Inflammatory macrophage treated with lipopolysaccharide for 4 hours (primary cell): ENCODE measurements at places on chromosomes 12 and 14.
A peak's percentile ranks its signal among the peaks of the same experiment; 100 is the strongest.

GRCh38 chr12:56231184-56231582 is 1.3 kb downstream of the SLC39A5 start:
- no peak for DNase-seq

- no peak for DNase-seq
Observed at GRCh38 chr14:73142216-73142615, 5.9 kb downstream of the PSEN1 start.

DNA sequence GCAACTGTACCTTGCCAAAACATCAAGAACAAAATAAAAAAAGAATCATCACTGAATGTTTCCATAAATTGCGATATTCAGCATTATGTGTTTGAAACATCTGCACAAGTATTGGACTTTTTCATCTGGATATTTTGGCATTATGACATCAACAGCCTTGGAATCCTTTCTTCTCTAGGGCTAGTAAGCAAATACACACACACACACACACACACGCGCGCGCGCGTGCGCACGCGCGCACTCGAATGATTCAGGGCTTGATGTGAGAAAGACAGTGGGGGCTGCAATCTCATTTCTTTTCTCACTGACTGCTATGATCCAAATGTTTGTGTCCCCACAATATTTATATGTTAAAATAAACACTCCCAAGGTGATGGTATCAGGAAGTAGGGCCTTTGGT is 90.0 kb upstream of the SLC38A4 start:
- no peak for DNase-seq

- no peak for DNase-seq
Observed at GRCh38 chr12:89775063-89775985, 66.7 kb upstream of the ATP2B1 start.

GRCh38 chr14:71240171-71240570 is 332.9 kb downstream of the PCNX1 start:
- no peak for DNase-seq

GRCh38 chr14:55609681-55610080 is 29.7 kb downstream of the KTN1 start:
- no peak for DNase-seq

- no peak for DNase-seq
Observed at GRCh38 chr12:104467346-104467837, 10.6 kb downstream of the CHST11 start.

GRCh38 chr14:62661818-62662217 is 383.4 kb downstream of the KCNH5 start:
- no peak for DNase-seq

DNA sequence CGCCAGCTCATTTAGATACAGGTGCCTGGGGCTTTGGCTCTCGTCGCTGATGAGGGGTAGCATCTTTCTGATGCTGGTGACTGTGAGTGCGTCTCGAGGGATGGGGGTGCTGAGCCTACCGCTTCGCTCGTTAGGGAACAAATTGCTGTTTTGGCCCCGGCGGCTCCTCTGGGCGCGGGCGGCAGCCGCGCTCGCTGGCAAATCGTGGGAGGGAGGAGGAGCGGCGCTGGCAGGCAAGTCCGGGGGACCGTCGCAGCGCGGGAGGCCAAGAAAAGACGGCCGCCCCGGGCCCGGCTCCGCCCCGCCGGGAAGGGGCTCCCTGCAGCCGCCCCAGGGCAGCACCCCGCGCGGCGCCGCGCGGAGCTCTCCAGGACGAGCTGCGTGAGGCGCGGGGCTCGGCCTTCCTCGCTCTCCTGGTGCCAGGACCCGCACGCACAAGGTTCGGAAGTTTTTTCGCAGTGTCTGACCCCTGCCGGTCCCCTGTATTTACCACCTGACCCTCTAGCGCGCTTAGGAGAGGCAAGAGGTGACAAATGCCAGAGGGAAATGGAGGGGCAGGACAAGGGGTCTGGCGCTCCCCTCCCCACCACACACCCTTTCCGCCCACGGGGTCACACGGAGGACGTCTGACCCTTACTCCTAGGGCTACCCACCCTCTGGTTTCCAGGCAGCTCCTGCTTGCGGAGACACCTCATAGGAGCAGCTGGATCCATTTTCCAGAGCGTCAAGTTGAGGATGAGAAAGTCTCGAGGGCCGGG is 899 bp upstream of the KCNH3 start:
- no peak for DNase-seq

DNA sequence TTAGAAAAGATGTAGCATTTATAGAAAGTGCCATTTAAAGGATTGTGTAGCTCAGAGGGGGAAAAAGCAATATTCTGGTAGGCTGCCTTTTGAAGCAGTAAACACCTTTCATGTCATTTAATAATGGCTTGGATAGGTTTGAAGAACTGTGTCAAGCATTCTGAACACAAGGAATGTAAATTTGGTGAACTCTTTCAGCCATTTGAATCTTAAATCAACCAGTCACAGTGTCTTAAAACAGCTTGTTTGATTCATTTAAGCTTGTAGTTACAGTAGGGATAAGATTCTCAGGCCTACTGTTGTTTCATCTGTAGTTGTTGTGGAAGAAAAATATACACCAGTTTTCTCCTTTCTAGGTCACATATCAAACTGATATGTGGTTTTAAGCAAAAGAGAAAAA is 299.4 kb upstream of the NOVA1 start:
- DNase-seq, result no peak

DNA sequence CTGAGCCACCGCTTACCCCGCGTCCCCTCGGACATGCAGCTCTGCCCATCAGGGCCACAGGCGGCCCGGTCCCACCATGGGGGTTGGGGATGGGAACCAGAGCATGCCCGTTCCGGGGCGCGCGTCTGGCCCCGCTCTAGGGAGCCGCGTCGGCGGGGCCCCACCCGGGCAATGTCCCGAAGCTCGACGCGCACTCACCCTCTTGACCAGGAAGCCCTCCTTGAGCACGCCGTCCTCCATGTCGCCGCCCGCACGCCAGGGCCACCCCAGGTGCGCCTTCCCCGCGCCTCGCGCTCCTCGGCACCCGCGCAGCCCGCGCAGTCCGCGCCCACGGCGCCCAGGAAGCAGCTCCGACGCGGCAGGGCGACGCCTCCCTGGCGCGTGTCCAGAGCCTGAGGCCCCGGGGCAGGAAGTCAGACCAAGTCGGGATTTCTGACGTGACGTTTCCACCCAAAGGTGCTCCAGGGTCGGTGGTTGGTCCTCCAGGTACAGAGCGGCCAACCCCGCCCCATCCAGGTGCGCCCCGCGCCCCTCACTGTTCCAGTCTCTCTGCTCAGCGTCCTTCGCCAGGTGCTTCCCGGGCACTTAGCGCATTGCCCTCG is at the start of gene PLEK2:
Gene PLEK2, minus strand, starts transcription at position 346 of the 602 bp plus-strand sequence. Its CDS starts 106 bp downstream, at position 240.
- DNase-seq, result peak; percentile 59

DNA sequence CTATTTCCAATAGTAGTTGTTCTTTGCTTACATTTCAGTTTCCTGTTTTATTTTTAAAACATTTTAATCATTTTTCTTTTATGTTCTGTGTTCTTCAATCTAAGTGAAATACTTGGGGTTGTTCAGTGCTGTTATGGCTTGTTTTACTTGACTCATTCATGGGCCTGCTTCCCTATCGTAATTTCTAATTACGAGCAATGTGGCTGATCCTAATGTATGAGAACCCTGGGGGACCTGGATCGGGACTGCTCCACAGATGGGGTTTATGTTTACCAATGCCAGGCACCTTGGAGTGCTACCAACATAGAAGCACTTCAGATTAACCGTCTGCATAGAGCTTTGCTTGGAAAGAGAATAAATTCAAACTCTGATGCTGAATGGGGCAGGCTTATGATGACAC is 29.8 kb downstream of the TECPR2 start:
- no peak for DNase-seq
